Activated gamma-delta T cell treated with Interleukin-2 at 50 U/mL for 16 hours (primary cell): ENCODE measurements at places on chromosomes 11 and 22.

DNA sequence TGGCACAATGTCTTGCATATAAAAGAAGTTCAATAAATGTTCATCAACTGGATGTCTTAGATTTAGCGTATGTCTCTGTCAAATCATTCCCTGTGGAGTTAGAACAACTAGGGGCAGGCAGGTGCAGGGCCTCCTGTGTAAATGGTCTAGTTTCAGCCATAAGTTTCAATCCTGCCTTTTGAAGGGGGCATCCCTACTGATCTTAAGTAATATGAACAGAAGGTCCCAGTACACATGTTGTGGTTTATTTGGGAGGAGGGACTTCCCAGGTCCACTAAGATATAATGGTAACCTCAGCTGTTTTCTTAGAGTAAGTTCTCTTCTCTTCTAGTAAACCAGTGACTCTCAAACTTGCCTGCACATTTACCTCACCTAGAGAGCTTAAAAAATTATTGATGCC, 19.8 kb downstream of the TTC12 start:
- DNase-seq: no peak

DNA sequence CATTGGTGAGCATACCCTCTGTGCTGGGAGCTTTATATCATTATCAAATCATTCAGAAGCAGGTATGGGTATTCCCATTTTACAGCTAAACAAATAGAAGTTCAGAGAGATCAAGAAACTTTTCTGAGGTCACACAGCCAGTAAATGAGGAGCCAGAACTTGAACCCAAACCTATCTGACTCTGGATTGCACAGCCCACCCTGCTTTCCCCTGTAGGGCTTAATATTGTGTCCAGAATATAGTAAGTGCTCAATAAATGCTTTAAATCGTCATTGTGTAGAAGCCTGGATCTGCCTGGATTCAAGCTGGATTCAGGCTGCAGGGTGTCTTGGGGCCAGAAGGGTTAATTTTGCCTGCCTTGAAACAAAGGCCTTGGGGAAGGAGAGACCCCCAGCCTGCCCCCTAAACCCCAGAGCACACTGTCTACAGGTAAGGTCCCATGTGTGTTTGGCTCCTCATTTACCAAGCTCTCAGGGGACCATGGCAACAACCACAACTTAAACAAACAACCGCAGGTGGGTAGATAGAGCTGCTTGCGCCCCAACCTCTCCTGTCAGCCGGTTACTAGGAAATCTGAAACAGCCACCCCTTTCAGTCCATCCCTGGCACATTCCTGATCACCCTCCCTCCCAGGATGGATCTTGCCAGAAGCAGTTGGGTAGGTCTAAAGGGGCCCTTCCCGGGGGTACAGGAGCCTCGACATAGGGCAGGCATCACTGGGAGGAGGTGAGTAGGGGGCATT, 3.0 kb upstream of the SEC14L3 start:
- peak; percentile 20 for DNase-seq

DNA sequence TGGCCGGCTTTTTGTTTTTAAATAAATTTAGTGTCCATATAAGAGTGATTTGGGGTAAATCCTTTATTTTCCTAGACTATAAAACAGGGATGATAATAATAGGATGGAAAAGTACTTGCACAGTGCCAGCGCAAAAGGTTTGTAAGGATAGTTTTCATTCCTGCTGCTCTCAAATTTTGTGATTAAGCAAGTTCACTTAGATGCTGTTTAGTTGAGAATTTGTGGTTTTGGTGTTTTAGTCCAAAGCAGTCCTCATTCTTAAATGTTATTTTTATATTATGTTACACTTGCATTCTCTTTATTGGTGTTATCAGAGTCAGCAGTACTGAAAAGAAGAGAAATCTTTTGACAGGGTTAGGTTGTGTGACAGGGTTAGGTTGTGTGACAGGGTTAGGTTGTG, 47.9 kb downstream of the PPP6R3 start:
- no peak for DNase-seq

- DNase-seq: no peak
Measured at GRCh38 chr11:33177676-33178336, 16.5 kb upstream of the CSTF3 start.

DNA sequence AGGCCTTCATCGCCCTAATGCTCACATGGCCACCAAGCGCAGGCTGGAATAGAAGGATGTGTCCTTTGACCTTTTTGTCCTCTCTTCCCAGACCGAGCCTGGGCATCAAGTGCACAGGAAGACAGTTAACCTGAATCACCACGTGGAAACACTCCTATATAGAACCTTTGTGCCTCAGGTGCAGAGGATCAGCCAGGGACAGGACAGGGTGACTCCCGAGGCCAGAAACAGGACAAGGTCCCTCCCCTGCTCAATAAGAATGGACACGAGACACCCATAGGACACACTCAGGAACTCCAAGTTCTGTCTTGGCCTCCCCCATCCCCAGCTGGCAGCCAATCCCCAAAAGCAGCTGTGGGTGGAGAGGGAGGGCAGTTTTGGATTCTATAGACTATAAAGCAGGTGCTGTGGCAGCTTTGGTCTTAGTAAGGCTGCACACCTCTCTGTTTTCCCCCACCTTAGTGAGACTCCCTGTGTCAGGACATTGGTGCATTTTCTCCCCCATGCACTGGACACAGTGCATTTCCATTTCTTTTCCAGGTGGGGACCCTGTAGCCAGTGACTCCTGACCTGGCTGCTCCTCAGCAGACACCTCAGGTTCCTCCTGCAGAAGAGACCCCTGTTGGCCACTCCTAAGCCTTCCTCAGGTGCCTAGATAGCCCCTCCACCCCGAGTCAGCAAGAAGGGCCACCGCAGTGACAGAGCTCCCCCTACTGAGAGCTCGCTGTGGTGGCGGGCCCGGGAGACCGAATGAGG, 43.6 kb upstream of the POU2AF1 start:
- DNase-seq: peak; percentile 29

DNA sequence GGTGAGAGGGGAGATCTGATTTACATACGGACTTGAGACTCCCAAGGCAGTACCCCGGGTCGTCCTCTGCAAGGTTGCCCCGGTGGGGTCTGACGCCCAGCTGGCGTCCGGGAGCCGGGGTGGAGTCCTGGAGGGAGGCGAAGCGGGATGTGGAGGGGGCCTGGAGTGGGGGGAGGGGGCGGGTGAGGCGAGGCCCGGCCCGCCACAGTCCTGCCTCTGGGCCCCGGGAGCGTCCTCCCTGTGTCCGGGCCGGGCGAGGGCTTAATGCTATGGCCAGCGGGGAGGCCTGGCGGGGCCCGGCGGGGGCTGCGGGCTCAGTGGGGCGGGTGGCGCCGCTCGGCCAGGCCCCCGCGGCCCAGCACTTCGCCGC, 2.4 kb upstream of the MYBPC3 start:
- DNase-seq: no peak

DNA sequence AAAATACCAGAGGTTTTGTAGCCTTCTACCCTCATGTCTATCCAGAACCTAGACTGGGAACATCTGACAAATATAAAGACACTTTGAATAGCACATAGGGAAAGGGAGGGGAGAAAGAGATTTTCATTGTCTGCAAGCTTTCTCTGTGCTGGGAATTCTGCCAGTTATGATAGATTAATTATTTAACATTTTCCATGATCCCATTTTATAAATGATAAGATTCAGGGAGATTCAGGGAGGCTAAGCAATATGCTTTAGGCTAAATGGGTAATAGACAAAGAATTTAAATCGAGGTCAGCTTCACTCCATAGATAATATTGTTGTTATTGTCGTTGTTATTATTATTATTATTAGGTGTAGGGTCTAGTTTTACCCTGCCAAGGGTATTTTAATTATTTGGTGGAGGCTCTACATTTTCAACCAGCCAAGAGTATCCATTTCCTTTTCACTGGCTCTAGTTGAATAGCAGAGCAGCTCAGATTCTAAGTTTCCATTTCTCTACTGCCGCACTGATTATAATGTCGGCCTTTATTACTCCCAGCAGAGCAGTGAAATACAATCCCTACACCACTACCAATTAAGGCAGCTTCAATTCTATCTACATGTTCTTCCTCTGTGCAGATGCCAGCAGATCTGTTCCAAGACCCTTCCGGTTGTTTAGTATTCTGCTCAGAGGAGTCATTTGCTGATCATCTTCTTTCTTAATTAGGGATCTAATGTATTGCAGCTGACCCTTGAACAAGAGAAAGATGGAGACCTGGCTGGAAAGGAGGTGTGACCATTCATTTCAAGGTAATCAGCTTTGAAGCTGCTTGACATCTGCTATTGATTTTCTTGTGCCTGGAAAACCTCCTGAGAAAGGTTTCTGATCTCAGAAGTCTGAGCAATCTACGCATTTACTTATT, 23.8 kb upstream of the SYN3 start:
- DNase-seq: no peak
